Occipital lobe (tissue), 3 donors: ENCODE measurements at places on chromosomes 1 and 21.

DNA sequence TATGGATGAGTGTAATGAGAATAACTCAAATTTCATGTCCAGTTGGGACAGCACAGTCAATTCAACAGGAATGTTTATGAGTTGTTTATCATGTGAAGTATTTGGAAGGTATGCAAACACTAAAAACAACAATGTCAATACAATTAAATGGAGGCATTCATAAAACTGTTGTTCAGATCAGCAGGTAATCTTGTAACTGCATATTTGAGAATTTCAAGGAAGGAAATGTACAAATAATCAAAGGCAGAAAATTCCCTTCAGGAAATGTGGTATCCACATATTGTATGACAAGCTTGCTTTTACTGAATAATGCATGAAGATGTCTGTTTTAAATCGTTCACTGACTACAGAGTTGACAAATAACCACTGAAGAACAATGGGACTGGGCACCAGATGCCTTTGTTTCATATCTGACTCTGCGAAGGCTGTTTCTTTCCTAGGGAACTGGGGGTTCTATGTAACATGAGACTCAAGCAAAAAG lies 198.3 kb downstream of the LTN1 start:
- no peak for DNase-seq

- no peak for DNase-seq
Observed at GRCh38 chr21:43269440-43269839, 100.6 kb downstream of the CRYAA start.

- no peak for DNase-seq
Observed at GRCh38 chr21:44253832-44254710, 7.6 kb downstream of the DNMT3L start.

DNA sequence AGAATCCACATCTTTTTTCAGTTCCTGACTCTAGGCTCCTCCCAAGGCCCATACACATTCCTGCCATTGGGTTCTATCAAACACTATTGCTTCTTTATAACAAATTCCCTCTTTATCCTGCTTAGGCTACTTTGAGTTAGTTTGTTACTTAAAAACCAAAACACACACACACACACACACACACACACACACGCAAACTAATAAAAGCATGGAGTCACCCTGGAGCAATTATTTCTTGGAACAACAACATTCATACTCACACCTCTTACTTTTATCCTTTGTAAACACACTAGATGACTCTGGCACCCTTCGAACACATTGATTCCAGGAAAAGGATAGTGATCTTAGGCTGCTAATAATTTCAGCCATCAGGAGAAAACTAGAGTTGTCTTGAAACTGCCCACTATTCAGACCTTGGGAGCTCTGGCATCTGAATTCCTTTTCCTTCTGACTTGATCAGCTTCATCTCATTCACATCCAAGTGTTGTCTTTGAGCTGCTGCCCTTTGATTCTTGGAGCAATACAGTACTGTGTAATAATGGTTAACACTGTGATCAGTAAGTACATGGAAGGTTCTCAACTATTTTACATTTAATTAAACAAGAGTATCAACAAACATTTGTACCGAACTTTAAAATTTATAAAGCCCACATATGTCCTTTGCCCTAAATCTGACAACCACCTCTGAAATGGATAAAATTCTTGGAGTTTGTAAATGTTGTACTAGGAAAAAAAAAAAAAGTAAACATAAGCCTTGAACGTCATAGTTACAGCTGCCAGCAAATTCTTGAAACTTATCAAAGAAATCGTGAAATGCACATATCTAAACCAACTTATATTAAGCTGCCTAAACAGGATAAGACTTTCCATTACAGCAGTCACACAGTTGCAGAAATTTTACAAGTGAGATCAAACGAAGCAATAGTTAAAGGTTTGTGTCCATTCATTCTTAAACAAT lies 2.8 kb upstream of the SEC22B start:
- DNase-seq = no peak

GRCh38 chr21:38244885-38245869 lies 11.6 kb upstream of the KCNJ15 start:
- no peak for DNase-seq

DNA sequence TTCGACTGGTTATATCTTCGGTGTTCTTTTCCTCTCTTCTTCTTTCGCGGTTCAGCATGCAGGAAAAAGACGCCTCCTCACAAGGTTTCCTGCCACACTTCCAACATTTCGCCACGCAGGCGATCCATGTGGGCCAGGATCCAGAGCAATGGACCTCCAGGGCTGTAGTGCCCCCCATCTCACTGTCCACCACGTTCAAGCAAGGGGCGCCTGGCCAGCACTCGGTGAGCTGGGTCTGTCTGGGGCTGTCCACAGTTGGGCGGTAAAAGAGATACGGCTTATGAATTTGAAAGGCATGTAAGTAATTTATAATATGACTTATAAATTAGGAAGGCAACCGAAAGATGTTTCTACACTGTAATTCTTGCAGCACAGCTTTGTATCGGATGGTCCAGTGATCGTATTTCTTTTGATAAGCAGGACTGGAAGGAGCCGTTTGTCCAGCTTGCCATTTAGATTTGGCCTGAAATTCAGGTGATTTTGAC lies 334 bp downstream of the CTH start:
- no peak for DNase-seq

GRCh38 chr1:116288201-116288598 lies 84.8 kb upstream of the ATP1A1 start:
- no peak for DNase-seq

DNA sequence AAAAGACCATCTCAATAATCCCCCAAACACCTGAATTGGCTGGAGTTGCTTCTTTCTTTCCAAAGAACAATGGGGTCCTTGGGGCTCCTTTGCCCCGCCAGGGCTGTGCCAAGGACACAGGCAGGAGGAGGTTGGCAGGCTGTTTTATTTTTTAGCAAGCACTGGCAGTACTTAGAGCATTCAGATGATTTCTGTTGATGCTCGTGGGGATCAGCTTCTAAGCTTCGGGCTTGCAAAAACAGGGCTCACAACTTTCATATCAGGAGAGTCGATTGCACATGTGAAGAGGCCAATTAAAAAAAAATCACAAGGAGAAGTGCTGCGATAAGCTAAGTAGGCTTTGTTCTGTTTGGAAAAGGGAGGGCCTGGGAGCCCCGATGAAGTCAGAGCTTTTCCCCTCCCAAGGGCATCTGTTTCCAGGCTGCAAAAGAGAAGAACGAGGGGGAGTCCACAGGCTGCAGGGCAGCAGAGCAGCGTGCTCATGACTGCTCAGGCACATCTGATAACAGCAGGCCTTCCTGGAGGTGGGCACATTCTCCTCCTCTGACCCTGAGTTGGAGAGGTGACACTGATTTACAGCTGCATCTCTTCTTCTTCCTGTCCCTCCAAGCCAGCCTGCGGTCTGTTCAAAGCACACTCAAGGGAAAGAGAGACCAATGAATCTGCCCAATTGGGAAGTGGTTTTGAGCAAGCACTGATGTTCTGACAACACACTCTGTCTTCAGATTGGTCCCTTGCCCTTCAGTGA lies 27.3 kb upstream of the BCAR3 start:
- no peak for DNase-seq

- DNase-seq = no peak
Observed at GRCh38 chr1:44584167-44584566, 90.1 kb downstream of the TMEM53 start.

DNA sequence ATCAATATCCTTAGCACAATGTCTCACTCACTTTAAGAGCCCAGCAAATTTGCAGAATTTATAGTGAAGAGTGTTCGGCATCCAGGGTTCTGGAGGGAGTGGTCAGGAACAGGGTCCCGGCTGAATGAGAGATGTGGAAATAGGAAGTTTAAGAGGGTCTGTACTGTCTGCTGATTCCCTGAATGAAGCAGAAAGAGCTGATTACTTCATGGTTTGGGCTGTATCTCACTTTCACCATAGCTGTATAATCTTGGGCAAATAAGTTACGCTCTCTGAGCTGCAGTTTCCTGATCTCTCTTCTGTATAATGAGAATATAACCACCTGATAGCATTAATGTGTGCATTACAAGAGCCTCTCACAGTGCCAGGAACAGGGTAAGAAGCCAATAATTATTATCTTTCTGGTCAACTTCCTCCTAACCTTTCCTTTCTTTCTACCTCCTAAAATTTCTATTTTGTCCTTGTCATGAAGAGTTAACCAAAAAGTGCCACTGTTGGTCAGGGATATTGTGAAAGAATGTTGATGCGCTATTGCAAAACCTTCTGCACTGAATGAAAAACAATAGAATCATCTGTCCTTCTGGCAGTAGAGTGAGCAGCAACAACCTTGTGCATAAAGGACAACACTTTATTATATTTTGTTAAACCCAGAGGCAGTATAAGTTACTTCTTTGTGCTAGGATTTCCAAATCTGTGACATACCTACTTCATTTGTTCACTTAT lies 14.7 kb upstream of the PTGFR start:
- no peak for DNase-seq

DNA sequence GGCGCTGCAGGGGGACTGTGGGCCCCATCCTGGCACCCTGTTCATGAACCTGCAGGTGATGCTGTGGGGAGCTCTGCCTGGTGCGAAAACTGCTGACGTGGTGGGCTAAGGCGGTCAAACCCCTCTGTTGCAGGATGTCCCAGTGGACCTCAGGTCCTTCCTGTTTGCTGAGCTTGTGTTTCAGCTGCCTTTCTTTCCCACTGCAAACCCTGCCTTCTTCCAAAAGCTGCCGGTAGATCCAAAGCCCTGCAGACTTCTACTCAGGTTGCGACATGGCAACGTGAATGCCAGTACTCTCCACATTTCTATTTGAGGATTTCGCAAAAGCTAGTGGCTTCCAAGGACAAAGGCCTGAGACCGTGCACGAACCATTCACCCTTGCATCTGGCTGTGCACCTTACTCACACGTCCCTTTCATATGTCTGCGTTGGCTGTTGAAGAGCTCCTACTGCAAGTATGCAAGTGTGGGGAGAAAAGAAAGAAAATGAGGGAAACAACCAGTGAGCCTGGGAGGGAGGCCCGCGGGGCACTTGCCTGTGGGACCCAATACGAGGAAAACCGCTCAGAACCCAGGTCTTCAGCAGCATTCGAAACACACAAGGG lies 6.2 kb upstream of the RRP1 start:
- DNase-seq = no peak

DNA sequence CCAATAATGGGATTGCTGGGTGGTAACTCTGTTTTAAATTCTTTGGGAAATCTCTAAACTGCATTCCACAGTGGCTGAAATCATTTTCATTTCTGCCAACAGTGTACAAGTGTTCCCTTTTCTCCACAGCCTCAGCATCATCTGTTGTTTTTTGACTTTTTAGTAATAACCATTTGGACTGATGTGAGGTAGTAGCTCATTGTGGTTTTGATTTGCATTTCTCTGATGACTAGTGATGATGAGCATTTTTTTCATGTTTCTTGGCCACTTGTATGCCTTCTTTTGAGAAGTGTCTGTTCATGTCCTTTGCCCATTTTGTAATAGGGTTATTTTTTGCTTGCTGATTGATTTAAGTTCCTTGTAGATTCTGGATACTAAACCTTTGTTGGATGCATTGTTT lies 131.9 kb upstream of the B3GALT2 start:
- DNase-seq = no peak

GRCh38 chr1:43197343-43198127 lies 25.4 kb downstream of the CFAP57 start:
- no peak for DNase-seq

- DNase-seq = no peak
Observed at GRCh38 chr1:198655459-198656121, 16.8 kb downstream of the PTPRC start.

- DNase-seq = no peak
Observed at GRCh38 chr1:203322500-203323179, 17.3 kb downstream of the BTG2 start.

DNA sequence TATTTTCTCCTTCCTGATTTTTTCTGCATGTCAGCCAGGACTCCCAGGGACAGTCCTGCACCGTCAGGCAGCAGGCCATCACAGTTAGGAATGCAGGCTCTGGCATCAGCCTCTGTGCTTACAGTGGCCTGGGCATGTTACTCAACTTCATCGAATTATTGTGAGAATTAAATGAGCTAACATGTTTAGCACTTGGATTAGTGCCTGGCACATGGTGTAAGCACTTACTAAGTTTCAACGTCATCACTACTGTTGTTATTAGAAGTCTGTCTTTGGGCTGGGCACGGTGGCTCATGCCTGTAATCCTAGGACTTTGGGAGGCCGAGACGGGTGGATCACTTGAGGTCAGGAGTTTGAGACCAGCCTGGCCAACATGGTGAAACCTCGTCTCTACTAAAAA lies 45.1 kb downstream of the SCCPDH start:
- no peak for DNase-seq

DNA sequence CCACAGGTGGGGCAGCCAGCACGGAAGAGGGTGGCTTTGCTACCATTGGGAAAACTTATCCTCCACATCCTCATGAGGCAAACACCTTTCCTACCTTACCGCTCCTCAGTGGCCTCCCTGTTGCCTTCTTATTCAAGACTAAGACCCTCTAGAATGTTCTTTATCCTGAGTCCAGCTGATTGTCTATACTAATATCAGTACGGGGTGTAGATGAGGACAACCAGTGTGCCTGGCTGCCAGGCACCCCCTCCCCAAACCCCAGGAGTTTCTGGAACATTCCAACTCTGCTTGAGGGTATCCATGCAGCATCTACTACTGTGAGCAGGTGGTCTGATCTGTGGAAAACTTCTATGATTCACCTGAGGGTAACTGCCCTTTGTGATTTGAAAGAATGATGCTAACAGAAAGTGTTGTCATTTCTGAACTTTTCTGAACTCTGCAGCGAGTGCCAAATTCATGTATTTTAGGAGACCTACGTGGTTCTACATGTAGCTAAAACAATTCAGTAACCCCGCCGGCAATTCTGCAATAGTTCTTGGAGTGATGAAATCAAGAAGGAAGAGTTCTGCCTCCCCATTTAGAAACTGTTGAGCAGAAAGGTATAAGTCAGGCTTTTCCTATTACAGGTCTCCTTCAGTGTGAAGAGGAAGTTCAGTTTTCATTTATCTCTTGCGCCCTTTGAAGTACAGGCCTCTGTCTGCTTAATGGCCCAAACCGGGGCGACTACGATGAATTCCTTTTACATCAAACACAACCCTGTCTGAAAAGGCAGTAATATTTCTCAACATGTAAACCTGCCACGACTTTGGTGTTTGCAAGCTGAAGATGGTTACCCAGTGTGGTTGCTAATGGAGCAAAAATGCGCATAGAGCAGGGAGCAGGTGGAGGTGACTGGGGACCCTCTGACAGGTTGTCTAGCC lies 80.4 kb downstream of the RUNX1 start:
- DNase-seq = no peak

DNA sequence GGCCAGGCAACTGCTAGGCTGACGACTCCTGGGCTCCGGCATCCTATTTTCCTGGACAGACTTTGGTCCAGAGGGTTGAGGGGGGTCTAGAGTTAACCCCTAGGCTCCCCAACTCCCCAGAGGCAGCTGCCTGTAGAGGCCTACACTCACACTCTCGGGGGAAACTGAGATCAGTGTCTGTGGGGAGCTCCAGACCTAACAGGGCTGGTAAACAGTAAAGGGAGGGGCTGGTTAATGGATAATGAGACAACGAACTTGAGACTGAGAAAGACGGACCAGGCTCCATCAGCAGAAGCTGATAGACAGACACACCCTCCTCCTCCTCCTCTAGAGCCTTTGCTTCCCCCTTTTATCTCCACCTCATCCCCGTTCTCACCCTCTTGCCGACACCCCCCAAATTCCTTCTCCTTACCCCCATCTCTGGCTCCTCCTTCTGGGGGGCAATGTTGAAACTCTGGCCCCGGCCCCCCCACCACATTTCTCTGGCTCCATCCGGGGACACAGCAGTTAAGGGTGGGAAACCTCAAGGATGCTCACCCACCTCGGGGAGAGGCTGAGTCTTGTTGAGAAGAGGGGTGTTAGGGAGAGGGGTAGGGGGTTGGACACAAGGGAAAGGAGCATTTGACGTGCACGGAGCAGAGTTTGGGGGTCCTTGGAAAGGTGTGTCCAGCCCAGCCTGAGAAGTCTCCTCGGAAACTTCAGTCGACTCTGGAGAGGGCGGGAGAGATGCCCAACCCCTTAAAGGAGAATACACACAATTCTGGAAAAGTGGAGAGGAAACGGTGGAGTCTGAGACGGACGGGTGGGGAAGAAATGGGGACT lies at the start of gene MTMR11:
Gene MTMR11 (minus strand): TSS at position 710 of the 822 bp plus-strand sequence. CDS start 232 bp downstream, at position 478.
- DNase-seq = peak; percentile 16
